Umbilical cord (tissue), 2 donors: ENCODE measurements at places on chromosomes 6 and 20. TPM values are rescaled to one million over a fixed set of nuclear protein-coding genes. Genes with fewer than 3 reads are reported as not detected.

DNA sequence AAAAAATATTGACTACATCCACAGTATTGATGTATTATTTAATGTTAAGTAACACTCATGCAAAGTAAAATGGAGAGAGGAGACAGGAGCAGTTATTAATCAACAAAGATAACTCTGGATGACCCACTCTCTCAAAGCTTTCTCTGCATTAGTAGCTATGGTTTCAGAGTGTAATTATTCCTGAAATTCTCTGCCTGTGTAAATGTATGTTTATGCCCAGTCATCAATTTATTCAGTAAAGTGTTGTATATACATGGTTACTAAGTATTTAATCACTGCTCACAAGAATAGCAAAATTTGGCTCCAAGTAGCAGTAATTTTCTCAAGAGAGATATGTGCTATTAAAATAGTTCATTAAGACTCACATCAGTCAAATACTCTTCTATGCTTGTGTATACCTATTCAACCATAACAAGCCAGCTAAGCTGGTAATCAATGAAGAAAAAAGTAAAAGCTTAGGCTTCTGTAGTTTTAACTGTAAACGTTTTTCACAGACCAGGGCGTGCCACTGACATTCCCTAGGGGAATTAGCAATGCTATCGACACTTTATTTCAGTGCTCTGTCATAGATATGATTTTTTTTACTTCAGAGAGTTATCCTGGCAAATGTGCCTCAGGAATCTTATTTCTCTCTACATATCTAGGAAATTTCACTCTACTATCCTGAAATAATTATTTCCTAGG, 54.0 kb upstream of the RAB32 start:
- no peak for DNase-seq

GRCh38 chr6:54719131-54719530, 127.4 kb upstream of the FAM83B start:
- no peak for DNase-seq

- peak; percentile 82 for DNase-seq
These were observed 142.5 kb upstream of the FERMT1 start for GRCh38 chr20:6265204-6265904.

- DNase-seq = peak; percentile 40
These were observed 585 bp downstream of the PIM1 start for GRCh38 chr6:37170273-37171200.

DNA sequence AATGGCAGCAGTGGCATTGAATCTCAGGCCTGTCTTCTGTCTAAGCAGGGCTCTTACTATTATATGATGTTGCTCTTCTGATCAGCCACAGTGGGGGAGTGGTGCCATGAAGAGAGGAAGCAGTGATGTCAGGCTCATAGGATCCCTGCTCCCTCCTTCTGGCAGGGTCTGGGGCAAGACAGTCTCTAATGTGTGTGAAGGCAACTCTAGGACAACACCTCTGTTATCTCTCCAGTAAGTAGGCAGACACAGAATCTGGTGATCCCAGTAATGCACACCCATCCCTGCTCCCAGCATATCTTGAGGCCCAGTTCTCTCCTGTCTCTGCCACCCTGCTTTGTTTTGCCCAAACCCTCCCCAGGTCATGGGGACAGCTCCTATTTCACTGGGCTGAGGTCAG, 8.8 kb downstream of the C20orf202 start:
- no peak for DNase-seq

GRCh38 chr6:138833816-138834539, 38.1 kb downstream of the ECT2L start:
- DNase-seq = peak; percentile 70

DNA sequence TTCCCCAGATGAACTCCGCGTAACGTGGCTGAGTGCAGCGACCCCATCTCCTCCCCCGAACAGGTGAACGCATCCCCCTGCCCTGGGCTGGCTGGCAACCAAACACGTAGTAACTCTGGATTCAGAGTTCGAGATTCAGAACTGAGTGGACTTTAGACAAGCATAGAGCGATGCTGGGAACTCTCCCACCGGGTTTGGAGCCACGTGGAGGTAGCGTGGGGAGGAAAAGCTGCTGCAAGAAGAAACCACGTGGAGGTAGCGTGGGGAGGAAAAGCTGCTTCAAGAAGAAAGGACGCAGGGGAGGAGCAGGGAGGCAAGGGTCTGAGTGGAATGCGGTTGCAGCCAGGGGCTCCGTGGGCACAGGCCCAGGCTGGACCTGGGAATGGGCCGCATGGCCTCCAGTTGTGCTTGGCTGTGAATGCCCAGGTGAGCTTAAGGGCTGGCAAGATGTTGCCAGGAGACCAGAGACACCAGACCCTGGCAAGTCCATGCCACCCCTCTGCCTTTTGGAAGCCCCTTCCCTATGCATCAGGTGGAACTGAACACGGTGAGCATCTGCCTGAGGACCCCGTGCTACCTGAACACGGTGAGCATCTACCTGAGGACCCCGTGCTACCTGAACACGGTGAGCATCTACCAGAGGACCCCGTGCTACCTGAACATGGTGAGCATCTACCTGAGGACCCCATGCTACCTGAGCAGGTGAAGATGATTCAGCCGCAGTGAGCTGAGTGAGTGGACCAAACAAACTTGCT, 118.0 kb upstream of the FRMD1 start:
- DNase-seq = no peak

Gene CGA
- total RNA-seq = 8.2 TPM

Gene TRAPPC3L
- 1.4 TPM for total RNA-seq

Gene PNPLA1
- 1.4 TPM for total RNA-seq

Gene SLC17A3
- 6.7 TPM for total RNA-seq
